ENCODE measurements at places on chromosomes 3 and 15.

DNA sequence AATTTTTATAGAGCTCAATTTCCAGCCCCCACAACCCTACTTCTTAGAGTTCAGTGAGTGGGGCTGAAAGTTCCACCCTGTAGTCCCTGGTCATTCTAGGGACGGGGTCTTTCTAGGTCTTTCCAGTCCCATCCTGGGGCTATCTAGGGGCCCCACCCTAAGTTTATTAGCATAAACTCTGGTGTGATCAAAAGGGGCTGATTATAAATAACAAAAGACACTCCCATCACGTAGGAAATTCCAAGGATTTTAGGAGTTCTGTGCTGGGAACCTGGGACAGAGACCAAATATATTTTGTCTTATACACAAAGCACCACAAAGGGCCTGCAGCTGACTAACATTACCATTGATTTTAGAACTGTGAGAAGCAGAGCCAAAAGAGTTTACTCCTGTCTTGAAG, 41.9 kb downstream of the RAD54L2 start:
- DNase-seq = no peak

- DNase-seq = no peak
Measured at GRCh38 chr15:57284535-57284934, 91.8 kb upstream of the CGNL1 start.

- no peak for DNase-seq
Measured at GRCh38 chr3:46912986-46913385, 35.5 kb downstream of the PTH1R start.

- DNase-seq = no peak
Measured at GRCh38 chr3:132536442-132537153, 60.5 kb upstream of the ACKR4 start.

DNA sequence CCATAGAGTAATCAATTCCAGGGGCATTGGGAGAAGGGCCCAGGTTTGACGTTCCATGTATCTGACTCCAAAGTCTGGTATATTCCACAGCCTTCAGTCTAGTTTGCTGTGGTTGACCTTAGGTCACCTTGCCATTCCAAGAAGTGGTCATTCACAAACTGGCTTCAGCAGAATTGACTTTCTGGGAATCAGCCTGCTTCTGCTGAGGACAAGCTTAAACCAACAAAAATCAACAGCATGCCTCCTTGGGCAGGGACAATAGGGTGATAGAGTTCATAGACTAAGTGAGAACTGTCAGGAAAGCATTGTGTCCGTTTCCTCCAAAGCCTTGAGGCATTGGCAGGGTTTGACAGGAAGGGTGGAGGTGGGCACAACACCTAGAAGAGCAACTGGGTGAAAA, 24.1 kb upstream of the NDUFB4 start:
- DNase-seq = no peak

DNA sequence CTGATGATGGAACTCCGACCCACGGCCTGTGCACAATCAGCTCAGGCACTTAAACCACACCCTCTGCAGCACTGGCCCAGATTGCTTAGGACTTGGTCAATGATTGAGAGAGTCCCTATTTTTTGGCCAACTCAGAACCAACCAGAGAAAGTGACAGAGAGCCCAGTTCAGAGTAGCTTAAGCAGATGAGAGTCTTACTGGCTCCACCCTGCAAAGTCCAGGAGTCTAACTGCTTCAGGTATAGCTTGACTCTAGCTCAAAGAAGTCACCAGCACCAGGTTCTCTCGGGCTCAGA, 20.1 kb downstream of the SLC6A20 start:
- no peak for DNase-seq

- no peak for DNase-seq
Measured at GRCh38 chr15:69979262-69979661, 118.5 kb downstream of the TLE3 start.

- DNase-seq = no peak
Measured at GRCh38 chr3:126984391-126985131, 1.6 kb downstream of the PLXNA1 start.

- DNase-seq = no peak
Measured at GRCh38 chr3:61768284-61769037, 207.1 kb downstream of the PTPRG start.

GRCh38 chr3:89851974-89852621, 744.7 kb downstream of the EPHA3 start:
- DNase-seq = no peak

- no peak for DNase-seq
Measured at GRCh38 chr3:36686516-36686915, 77.8 kb downstream of the DCLK3 start.

- peak; percentile 37 for DNase-seq
Measured at GRCh38 chr3:115814778-115815380, 191.6 kb downstream of the GAP43 start.

GRCh38 chr3:40780291-40780924, 255.6 kb downstream of the ZNF621 start:
- DNase-seq = no peak

- DNase-seq = no peak
Measured at GRCh38 chr3:129474984-129475804, 35.2 kb downstream of the IFT122 start.

DNA sequence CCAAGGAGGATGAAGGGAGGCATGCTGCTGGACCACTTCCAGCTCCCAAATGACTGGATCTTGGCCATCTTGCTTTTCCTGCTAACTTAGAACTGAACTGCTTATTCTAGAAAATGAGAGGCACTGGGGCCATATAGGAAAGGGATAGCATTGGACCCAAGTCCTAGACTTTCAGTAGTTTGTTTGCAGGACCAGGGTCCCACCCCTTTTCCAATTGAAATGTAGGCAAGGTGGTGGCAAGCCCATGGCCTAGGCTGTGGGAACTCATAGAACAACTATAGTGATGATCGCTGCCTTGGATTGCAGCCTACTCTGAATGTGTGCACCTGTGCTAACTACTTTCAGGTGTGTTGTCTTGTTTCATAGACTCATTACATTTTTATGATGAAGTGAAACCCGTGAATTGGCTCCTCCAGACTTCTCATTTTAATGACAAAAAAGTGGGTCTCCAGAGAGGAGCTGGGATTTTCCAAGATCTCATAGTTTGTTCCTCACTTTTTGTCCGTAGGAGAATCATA, 50.3 kb downstream of the TGFBR2 start:
- DNase-seq = no peak

- DNase-seq = no peak
Measured at GRCh38 chr15:99495430-99496301, 70.1 kb upstream of the MEF2A start.

GRCh38 chr3:29414468-29415224, 133.8 kb downstream of the RBMS3 start:
- no peak for DNase-seq

DNA sequence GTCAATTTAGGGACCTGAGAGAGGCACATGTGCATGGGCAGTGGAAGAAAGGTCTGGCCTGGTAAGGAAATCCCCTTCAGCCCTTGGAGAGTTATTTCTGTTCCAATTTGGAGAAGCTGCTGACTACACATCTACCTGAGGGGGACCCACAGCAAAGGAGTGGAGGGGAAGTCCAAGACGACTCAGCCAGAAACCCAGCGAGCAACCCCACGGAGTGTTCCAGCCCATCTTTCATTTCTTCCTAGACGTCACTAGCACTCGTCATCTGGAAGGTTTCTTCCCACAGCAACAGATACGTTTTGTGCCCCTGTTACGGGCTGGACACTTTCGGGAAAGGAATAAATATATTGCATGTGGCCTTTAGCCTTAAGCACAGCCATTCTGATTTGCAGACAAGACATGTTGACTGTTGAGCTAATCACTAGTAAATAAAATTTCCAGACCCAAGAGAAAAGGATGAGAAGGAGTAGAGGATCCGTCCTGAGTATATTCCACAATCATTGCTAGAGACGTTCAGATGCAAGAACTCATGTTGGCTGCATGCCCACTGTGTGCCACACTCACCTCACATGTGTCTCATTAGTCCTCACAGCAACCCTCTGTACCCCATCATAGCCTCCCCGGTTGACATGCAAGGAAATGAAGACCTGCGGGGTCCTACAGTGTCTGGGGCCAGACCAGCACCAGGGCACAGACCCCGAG, 7.8 kb upstream of the FAM174B start:
- DNase-seq = no peak

GRCh38 chr15:35019404-35020327, 31.6 kb upstream of the ZNF770 start:
- DNase-seq = no peak

DNA sequence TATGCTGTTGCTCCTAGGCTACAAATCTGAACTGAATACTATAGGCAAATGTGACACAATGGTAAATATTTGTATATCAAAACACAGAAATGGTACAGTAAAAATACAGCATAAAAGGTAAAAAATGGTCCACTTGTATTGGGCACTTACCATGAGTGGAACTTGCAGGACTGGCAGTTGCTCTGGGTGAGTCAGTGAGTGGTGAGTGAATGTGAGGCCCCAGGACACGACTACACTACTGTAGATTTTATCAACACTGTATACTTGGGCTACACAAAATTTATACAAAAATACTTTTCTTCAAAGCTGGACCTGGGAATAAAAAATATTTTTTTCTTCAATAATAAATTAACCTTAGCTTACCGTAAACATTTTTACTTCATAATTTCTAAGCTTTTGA, 41.6 kb upstream of the DUT start:
- no peak for DNase-seq

GRCh38 chr3:10911350-10912002, 81.1 kb upstream of the SLC6A1 start:
- no peak for DNase-seq

GRCh38 chr15:40336744-40337122, 4.0 kb downstream of the CCDC9B start:
- no peak for DNase-seq

DNA sequence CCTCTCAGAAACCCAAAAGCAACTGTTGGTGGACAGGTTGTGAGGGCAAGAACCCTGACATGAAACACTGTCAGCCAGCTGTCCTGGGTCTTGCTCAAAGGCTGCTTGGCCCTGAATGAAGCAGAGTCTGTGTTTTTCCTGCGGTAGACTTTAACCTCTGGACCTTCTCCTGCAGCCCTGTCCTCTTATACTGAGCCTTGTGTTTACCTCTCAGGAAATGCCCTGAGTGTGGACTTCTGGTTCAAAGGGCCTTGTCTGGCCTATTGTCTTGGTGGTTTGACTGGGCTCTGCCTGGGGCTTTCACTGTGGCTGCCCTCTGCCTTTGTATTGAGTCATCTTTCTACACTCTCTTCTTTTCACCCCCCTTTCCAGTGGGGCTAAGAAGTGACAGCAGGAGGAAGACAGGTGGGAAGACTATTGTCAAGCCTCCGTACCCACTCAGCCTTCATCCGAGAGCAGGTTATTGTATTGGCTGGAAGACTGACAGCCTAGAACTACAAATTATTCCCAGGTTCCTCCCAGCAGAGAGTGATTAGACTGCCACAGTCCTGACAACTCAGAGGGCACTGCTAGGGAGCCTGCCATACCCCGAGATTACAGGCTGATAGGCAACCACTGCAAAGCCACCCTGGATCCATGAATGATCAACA, 3.5 kb downstream of the SEC13 start:
- no peak for DNase-seq

- no peak for DNase-seq
Measured at GRCh38 chr3:176663837-176664831, 533.1 kb downstream of the TBL1XR1 start.

DNA sequence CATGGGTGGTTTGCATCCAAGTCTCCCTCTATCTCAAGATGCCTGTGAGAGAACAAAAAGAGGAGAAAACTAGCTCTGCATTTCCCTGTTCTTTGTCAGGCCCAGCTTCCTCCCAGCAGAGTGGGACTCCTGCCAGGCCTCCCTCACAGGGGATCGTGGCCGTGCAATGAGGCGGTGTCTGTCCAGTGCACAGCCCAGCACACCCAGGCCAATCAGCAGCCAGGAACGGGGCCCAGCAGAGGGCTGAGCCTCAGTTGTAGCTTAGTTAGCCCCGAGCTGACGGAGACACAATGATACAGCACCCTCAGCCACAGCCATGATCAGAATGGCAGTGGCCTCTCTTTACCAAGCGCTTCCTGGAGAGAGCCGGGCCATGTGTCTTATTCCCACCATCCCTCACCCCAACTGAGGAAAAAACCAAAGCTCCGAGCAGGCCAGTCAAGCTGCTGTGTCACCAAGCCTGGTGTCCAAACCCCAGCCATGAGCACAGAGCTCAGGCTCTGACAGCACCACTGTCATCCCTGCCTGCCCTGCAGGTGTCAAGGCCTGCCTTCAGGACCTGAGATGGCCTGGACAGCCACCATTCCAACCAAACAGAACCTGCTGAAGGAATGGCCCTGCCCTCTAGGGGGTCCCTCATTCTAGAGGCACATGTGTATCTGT, 71.1 kb downstream of the DNAJB8 start:
- DNase-seq = no peak

All from stimulated activated CD8-positive, alpha-beta memory T cell treated with anti-CD3 and anti-CD28 coated beads, Interleukin-7, amount 100 ng/mL, for 1 hour (primary cell).